Posterior vena cava (tissue), 2 donors: ENCODE measurements at places on chromosomes 3 and 15.

DNA sequence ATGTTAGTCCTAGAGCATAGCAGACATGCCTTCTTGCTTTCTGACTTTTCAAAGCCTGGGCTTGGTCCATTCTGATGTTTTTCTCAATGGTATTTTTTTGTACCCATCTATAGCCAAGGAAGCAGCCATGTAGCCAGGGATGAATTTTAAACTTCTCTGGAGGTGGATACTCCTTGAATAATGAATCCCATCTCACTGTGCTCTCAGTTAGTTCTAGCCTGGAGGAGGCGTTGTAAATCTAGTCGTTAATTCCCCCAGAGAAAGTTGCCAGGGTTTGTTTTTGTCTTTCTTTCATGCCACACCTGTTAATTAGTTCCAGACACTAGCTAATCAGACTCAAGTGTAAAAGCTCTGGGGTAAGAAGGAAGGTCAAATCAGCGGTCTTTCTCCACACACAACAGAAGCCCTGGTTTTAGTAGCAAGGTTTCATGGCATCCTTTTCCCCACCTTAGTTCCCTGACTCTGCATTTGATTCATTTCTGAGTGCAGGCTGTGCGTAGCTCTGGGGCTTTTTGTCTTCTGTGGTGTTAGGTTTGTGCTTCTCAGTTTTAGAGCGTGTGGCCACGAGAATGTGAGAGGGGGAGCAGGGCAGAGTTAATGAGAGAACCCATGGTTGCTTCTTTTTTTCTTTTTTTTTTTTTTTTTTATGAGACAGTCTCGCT, 19.7 kb downstream of the PTPRG start:
- no peak for DNase-seq

DNA sequence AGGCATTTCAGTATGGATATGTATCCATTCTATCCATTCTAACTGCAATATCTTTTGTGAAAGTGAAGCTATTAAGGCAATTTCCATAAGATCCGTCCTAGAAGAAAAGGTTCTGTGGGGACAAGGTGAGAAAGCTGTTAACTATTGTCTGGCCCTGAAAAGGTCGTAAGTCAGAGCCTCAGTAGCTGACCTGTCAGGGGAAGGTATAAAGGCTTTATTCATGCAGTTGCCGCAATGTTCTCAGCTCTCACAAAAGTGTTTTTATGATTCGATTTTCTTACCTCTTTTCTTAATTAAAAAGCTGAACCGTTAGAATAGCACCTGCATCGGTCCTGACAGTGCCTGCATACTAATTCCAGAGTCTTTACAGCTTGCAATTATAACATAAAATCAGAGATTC, 24.7 kb downstream of the ZIC4 start:
- no peak for DNase-seq

DNA sequence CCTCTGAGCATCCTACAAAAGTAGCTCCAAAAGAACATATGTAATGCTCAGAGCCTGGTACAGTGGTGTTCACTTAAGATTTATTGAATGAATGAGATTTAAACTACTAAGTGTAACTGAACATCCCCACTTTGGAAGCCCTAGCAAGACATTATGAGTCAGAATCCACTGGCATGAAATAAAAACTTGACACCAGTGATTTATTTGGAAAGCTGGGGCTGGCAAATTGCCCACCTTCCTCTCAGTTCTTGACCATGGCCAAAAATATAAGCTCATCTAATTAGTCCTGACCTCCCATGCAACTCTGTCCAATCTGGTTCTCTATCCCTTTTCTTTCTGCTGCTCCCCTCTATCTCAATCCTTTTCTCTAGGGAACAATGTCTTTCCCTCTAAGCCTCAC, 418.0 kb downstream of the PLCL2 start:
- no peak for DNase-seq

- DNase-seq = no peak
Measured at GRCh38 chr3:8864402-8865350, 95.3 kb upstream of the OXTR start.

GRCh38 chr3:142243134-142243533, 17.7 kb upstream of the GK5 start:
- no peak for DNase-seq

DNA sequence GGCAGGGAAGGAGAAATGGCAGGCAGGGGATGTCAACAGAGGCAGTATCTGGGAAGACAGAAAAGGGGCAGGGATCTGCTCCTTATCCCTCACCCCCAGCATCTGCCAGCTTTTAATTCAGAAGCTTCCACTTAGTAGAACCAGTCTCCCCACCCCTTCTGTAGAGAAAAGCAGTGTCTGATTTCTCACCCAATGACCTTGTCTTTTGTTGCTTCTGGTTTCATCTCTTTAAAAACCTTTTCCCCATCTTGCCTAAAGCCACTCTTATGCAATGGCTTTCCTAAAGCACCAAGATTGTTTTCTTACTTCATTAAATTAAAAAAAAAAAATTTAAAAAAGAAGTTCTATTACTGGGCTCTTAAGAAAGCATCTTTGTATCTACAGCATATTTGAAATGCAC, 27.8 kb downstream of the ARHGEF3 start:
- DNase-seq = no peak

- no peak for DNase-seq
Measured at GRCh38 chr3:23496165-23496564, 293.0 kb downstream of the UBE2E2 start.

- no peak for DNase-seq
Measured at GRCh38 chr3:193788189-193788991, 195.4 kb downstream of the OPA1 start.

- no peak for DNase-seq
Measured at GRCh38 chr3:10852066-10852808, 36.2 kb downstream of the SLC6A11 start.

DNA sequence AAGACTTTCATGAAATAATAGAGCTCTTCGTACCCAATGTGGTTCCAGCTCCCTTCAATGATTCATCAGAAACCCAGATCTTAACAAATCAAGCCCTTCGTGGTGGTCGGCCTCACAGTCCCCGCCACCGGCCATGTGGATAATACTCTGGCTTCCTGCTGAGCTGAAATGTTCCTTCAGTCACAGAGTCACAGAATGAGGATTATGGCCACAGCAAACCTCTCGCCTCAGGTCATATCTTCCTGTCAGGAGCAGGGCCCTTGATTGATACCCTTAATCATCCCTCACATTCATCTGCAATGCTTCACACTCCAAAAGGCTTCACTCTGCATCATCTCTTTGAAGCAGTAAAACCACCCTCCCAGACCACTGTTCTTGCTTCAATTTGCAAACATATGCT, 452.6 kb downstream of the OCA2 start:
- no peak for DNase-seq
